ENCODE measurements at places on chromosomes 16 and 17.
A peak's percentile ranks its signal among the peaks of the same experiment; 100 is the strongest.

DNA sequence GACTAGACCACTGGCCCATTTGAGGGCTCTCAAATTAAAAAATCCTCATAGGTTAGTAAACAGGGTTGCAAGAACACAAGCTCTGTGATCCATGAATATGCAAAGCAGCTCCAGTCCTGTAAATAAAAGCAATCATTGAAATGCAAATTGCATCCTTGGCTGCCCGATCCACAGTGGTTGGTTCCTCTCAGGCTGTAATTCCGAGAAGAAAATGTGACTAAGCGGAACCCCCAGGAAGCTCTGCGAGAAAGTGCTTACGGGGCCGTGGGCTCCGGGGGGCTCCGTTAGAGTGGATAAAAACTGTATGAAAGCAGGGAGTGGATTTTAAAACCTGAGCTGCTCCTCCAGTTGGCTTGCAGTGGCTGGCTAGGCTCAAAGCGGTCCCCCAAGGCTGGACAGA, 2.5 kb downstream of the GPRC5B start:
- no peak for DNase-seq

- DNase-seq = no peak
Measured at GRCh38 chr16:34050787-34051320, 591.4 kb downstream of the TP53TG3F start.

DNA sequence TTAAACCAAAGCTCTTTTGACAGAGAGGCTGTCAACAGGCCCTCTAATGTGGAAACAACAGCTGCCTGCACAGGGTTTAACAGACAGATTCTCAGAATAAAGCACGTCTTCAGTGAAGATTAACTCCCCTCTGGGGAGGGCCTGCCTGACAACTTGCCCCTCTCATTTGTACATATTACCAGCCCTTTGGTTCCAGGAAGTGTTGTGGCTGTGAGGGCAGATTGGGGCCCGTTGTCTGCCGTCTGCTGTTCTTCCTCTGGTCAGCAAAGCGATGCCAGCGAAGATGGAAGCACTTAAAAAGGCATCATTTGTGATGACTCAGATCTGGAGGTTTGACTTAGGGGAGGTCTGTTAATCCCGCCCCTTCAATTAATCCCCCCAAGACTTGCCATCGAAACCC, 177.0 kb upstream of the IRX6 start:
- no peak for DNase-seq

GRCh38 chr16:165539-166374, at the start of gene HBM:
Gene HBM (plus strand): TSS chr16:165978. CDS start chr16:165998, 20 bp downstream.
- DNase-seq = no peak

- no peak for DNase-seq
Measured at GRCh38 chr16:89710709-89711564, 9.4 kb upstream of the SPATA2L start.

DNA sequence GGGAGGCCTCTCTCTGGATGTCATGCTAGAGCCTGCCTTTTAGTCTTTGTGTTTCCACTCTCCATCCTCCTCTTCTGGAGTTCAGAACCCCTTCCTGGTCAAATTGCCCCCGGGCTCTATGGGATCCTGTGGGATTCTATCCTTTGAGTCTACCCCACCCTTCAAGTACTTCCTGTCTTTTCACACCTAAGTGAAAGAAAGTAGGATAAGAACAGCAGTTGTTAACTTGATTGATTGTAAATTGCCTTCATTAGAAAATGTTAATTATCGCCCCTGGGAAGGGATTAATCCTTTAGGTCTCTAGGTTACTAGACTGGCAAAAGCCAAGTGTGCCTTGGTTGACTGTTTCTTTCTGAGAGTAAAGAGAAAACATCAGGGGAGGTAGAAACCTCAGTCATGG, 30.1 kb downstream of the PRKCB start:
- no peak for DNase-seq

DNA sequence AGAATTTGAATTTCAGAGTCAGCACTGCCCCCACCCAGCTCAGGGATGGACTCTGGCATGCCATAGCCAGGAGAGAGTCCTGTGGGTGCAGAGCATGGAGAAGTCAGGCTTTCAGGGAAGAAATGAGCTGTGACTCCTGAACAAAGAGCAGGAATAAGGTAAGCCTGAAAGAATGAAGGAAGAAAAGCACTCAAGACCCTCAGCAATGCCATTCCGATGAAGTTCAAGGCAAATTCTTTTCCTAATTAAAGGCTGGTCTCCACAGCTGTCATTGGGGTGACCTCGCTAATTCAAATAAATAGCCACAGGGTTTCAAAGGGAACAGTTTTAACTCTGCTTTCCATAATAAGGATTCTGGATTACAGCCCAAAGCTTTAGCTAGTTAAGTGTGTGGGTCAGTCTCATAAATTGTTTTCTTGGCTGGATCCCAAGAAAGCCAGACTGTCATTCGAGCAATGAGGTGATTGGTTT, 31.7 kb downstream of the TOM1L2 start:
- DNase-seq = no peak

DNA sequence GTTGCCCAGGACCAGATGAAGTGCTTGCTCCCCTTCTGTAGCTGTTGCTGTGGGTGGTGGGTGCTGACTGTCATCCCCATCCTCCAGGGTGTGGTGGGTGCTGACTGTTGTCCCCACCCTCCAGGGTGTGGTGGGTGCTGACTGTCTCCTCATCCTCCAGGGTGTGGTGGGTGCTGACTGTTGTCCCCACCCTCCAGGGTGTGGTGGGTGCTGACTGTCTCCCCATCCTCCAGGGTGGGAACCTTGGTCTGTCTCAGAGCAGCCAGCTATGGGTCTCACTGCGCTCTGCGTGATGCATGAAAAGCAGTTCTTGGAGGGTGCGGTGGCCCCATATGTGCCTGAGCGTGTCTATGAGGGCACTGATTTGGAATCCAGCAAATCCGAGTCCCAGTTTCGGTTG, 163.8 kb downstream of the RPTOR start:
- DNase-seq = no peak

DNA sequence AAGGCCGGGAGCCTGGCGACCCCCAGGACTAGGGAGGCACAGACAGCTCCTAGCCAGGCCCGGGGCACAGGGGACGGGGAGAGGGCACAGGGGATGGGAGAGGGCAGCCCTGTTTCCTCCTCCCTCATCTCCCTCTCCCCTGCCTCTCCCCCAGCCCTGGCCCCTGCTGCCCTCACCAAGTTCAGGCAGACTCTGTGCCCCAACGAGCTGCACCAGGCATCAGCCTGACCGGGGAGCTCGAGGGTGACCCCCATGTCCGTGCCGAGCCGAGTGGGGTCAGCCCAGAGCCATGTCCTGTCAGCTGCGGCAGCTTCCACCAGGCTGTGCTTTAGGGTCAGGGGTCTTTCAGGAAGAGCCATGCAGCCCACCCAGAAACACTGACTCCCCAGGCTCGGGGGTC, 6.0 kb downstream of the CDH15 start:
- no peak for DNase-seq

DNA sequence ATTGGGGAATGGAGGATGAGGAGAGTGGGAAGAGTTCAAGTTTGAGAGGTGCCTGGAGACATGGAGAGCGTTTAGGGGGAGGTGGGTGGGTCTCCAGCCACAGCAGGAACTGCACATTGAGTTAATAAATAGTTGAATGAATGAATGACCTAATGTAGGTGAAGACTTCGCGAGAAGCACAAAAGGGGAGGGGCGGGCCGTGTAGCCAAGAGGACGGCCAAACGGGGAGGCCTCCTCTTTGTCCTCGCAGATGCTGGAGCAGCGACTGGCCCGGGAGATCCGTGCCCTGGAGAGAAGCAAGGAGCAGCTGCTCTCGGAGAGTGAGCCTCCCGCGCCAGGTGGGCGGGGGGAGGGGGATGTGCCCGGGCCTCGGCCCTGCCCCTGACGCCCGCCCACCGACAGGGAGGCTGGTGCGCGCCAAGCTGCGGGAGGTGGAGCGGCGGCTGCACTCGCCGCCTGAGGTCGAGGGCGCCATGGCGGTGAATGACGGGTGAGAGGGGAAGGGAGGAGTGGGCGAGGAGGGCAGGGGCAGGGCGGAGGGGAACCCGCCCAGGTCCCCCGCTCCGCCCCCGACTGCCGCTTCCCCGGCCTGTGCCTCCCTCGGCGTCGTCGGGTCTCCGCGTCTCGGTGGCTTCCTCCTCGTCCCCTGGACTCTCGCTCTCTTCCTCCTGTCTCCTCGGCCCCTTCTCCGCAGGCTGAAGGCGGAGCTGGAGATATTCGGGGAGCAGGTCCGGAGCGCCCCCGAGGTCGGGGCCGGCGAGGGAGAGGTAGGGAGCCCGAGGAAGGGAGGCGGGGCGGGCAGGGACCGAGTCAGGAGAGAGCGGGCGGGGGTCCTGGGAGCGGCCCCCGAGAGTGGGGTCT, 12.9 kb downstream of the SYCE1L start:
- DNase-seq = peak; percentile 84

GRCh38 chr17:38738686-38739085, 8.5 kb downstream of the CISD3 start:
- no peak for DNase-seq

- no peak for DNase-seq
Measured at GRCh38 chr16:20612551-20613480, 36.6 kb upstream of the ACSM2B start.

DNA sequence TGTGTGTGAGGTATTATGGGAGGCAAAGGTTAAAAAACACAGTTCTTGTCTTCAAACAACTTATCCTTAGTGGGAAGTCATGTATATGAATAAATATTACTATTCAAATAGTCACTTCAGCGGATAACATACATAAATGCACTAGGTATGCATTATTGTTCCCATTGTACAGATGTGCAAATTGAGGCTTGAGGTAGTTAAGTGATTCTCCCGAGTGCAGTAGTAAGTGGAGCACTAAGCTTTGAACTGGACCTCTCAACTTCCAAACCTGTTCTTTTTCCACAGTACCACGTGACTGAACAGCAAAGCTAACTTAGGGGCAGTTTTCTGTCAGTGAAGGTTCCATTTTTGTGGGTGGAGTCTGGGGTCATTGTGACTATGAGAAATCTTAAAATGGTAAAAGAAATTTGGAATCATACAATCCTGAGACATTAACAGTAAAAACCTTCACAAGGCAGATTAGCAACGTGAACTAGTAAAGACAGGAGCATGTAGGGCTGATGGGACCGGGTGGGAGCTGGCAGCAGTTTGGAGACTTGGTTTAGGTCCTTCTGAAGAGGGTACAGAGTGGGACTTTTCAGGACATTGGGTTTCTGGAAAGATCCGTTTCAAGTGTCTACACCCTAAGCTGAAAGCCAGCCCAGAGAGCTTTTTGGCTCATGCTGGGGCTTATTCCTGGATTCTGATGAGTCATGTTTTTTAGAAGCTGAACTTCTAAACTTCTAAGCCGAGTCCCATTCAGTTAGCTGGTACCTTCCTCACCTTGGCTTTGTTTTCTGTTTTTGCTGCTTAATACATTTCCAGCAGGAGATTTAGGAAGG, 204.9 kb downstream of the PRKCA start:
- peak; percentile 13 for DNase-seq

- DNase-seq = no peak
Measured at GRCh38 chr17:75250009-75250471, 11.4 kb downstream of the GGA3 start.

GRCh38 chr16:22848451-22848850, 34.5 kb downstream of the HS3ST2 start:
- DNase-seq = no peak

- DNase-seq = no peak
Measured at GRCh38 chr17:67358612-67359011, 7.8 kb downstream of the PSMD12 start.

DNA sequence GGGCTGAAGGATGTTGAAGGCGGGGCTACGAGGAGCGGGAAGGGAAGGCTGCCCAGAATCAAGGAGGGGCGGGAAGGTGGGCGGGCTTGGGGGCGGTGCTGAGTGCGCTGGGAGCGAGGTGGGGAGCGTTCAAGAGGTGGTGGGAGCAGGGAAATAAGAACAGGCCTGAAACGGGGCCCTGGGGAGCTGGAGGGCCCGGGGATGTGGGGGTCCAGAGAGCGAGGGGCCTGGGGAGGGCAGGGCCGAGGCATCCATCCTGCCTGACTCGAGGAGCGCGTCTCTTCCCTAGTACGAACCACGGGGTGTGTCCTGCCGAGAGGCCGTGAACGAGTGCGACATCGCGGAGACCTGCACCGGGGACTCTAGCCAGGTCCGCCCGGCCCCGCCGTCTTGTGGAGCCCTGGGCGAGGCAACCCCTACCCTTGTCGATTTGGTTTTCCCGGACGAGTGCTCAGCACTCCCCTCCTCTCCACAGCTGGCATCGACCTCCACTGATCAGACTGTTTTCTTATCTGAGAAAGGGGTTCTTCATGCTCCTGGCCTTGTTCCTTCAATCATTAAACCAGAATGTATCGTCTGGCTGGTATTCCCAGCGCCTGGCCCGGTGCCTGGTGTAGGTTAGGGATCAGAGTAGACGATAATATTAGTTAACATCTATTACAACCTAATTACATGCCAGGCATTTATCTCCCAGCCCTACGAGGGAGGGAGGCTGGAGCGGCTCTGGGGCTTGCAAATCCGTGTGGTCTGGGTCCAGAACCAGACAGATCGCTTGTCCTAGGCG, 17.2 kb downstream of the ADAM11 start:
- DNase-seq = no peak

GRCh38 chr16:12387311-12387710, 410.8 kb downstream of the SNX29 start:
- DNase-seq = peak; percentile 60

GRCh38 chr16:30113711-30114333, 485 bp upstream of the GDPD3 start:
- DNase-seq = no peak

GRCh38 chr17:79399610-79400144, 211.2 kb downstream of the RBFOX3 start:
- DNase-seq = no peak

- no peak for DNase-seq
Measured at GRCh38 chr16:47553853-47554564, 92.9 kb downstream of the PHKB start.

DNA sequence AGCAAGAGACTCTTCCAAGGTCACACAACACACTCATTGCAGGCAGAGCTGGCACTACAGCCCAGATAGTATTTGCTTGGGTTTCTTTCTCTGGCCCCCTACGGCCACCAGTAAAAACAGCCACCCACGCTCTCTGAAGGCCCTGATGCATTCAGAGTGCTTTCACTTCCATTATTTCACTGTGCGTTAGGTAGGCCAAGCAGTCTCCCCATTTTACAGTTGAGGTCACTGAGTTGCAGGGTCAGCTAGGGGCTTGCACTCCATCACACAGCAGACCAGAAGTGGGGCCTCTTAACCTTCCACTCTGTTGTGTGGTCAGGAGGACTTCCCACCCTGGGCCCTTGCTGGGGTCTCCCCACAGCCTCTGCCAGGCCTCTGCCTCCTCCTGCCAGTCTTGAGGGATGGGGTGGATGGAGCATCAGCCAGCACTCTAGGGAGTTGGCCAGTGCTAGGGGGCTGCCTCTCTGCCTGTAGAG, 2.5 kb downstream of the TBX21 start:
- DNase-seq = no peak

GRCh38 chr16:71230122-71230845, at the start of gene HYDIN:
Gene HYDIN (minus strand): TSS chr16:71230722. CDS start chr16:71186895, 43,827 bp downstream.
- peak; percentile 62 for DNase-seq

- no peak for DNase-seq
Measured at GRCh38 chr16:46775214-46775613, 27.1 kb upstream of the MYLK3 start.

DNA sequence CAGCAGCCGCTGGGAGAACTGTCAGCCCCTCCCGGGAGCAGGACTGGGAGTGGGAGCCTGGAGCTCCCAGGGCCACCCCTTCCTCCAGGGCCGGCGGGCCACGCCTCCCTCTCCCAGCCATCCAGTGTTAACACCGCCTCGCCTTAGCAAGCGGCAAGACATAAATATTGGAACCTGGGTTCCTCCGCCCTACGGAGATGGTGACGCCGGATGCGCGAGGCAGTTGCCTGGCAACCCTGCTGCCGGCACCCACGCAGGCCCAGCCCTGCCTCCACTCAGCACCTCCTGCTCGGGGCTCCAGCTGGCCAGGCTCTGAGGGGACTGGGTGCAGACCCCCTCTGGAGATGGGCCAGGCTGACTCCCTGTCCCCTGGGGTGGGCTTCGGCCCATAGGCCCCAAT, 27.4 kb upstream of the CACNA1H start:
- DNase-seq = peak; percentile 4

GRCh38 chr17:55198690-55199370, 65.9 kb upstream of the HLF start:
- DNase-seq = no peak
